ENCODE measurements at places on chromosomes 4 and X.

- DNase-seq, result no peak
Observed at GRCh38 chr4:113170805-113171468, 121.5 kb downstream of the ANK2 start.

- no peak for DNase-seq
Observed at GRCh38 chrX:38275615-38276014, 51.7 kb downstream of the RPGR start.

DNA sequence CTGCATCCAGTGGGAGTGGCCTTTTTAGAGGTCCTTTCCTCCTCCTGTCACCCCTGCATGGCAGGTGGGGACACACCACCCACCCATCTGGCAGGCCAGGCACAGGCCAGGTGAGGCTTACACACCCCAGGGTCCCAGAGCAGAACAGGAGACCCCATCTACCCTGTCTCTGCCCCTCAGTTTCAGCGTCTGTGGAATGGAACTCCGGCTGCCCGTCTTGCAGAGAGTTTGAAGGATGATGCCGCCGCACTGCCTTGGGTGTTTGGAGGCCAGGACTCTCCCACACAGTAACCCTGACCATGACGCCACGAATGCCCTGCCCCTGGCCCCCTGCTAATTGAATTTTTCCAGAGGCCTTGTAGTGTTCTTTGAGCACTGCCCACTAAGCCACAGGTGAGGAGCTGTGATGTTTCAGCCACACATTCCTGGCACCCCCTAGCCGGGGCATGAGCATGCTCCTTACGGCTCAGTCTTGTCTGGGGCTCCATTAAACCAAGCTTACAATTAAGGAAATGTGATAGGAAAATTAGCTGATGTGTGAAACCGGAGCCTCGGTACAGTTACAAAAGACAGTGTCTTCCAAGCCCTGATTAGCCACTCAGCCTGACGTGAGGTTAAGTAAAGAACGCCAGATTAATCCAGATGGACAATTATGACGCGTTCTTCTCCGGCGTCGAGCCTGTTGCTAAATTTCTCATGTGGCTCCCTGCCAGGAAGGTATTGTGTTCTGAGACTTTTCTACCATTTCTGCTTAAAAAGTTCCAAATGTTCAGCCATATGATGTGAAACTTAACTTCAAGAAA, 39.3 kb downstream of the HMX1 start:
- no peak for DNase-seq

DNA sequence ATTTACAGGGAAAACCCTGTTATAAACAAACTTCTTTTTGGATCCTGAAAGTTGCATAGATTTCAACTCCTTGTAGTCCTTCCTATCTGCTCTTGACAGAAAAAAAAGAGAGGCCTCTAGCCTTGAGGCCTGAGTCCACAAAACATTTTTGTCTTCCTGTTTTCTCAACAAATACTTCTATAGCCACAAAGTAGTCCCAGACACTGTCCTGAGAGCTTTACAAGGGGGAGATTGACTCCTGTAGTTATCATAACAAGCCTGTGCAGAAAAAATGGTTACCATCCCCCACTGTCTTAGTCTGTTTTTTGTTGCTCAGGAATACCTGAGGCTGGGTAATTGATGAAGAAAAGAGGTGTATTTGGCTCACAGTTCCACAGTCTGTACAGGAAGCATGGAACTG, 35.2 kb downstream of the PCDH7 start:
- no peak for DNase-seq

DNA sequence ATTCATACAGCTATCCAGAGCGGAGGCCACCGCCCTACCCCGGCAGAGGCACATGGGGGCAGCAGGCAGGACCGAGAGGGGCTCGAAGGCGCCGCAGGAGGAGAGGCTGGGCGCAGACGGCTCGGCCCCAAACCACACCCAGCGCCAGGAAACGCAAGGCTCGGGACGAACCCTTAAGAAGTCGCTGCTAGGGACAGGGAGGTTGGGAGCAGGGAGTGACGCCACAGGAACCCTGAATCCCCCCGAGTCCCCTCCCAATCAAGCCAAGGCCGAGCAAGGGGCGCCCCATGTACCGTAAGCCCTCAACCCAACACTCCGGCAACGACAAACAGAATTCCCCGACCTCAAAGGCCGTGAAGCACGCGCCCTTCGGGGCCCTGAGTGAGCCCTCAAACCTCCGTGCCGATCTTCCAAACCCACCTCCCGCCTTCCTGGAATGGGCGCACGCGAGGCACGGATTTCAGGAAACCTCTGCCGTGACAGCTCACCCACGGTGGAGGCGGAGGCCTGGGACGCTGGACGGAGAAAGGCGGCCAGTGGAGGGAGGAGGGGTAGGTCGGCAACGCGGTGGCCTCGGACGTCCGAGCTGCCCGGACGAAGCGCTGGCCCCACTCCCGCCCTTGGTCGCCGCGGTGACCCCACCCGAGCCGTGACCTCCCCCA, 1.8 kb downstream of the ZFYVE28 start:
- DNase-seq, result no peak

- DNase-seq, result no peak
Observed at GRCh38 chr4:70915874-70916559, 13.8 kb downstream of the MOB1B start.

DNA sequence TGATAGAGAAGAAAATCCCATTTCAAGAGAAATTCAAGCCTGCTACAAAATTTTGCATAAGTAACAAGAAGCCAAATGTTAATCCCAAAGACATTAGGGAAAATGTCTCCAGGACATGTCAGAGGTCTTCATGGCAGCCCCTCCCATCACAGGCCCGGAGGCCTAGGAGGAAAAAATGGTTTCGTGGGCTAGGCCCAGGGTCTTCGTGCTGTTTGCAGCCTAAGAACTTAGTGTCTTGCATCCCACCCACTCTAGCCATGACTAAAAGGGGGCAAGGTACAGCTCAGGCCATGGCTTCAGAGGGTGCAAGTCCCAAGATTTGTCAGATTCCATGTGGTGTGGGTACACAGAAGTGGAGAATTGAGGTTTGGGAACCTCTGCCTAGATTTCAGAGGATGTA, 57.8 kb upstream of the TAPT1 start:
- DNase-seq, result no peak
